ENCODE measurements at places on chromosomes 3 and 15. TPM values are rescaled to one million over a fixed set of nuclear protein-coding genes. Genes with fewer than 3 reads are reported as not detected.

GRCh38 chr15:96079041-96079440 is 251.5 kb upstream of the NR2F2 start:
- no peak for DNase-seq

The GOLGA8S gene
- 0.07 TPM for total RNA-seq

- no peak for DNase-seq
These were observed 14.5 kb downstream of the GOLIM4 start for GRCh38 chr3:168081171-168081771.

GRCh38 chr3:43855674-43856299 is 165.0 kb downstream of the ABHD5 start:
- no peak for DNase-seq

The POLR2H gene
- 126 TPM for total RNA-seq
